Neural progenitor cell (in vitro differentiated cells): ENCODE measurements at places on chromosomes 6 and 20.

DNA sequence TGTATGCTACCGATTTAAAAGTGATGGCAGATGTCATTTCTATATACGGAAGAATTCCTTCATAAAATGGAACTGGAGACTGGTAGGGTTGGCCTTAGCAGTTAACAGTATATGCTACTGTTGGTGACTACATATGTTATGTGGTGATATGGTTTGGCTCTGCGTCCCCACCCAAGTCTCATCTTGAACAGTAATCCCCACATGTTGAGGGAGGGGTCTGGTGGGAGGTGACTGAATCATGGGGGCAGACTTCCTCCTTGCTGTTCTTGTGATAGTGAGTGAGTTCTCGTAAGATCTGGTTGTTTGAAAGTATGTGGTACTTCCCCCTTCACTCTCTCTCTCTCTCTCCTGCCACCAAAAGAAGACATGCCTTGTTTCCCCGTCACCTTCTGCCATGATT lies 29.6 kb downstream of the RGS17 start:
- no peak for DNase-seq

DNA sequence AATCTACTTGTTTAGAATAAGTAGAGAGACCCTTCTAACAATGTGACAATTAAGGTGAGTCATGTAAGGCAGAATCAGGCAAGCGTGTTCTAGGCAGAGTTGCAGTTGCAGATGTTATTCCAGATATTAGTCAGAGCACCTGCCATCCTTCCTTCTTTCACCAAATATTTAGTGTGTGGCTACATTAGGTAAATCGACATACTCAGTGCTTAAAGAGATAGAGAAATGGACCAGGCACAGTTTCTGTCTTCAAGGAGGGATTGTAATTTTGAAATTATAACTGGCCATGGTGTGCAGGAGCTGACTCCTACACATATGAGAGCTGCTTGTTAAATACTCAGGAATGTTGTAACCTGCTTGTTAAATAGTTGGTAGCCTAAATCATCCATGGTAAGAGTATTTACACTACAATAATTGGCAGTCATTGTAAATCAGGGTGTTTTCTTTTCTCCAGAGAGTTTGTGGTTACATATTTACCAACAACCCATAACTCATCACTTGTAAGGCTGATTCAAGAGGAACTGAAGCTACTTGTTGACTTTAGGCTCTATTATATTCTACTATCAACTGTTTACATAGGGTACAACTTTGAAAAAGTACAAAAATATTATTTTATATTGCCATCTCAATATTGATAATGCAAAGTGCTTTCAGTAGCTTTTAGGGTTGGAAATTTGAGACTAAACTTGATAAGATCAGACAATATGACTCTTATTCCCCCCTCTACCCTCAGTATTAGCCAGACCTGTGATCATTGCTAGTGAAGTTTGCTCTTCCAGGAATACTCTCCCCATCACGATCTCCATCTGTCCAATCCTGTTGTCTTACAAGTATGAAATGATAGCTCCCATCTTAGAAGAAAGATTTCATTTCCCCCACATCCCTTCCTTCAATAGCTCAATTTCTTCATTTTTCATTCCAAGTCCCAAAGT lies 607.1 kb downstream of the COL12A1 start:
- no peak for DNase-seq

GRCh38 chr6:161300823-161301222 lies 27.0 kb upstream of the AGPAT4 start:
- DNase-seq = no peak

GRCh38 chr20:54070187-54070987 lies at the start of gene BCAS1:
TSS of gene BCAS1 (minus strand) at chr20:54070594. CDS start at chr20:54058718, 11,876 bp downstream.
- no peak for DNase-seq

GRCh38 chr6:138862456-138862855 lies 66.6 kb downstream of the ECT2L start:
- DNase-seq = no peak
